Stimulated activated naive CD8-positive, alpha-beta T cell treated with anti-CD3 and anti-CD28 coated beads, Interleukin-15, amount 100 ng/mL, for 72 hours (primary cell): ENCODE measurements at places on chromosomes 2 and 18.

- peak; percentile 15 for DNase-seq
Measured at GRCh38 chr18:36572135-36572856, 256.5 kb downstream of the TPGS2 start.

GRCh38 chr2:184923751-184924150 lies 325.4 kb downstream of the ZNF804A start:
- no peak for DNase-seq

- no peak for DNase-seq
Measured at GRCh38 chr18:75173125-75173432, 35.9 kb downstream of the PTGR3 start.

- DNase-seq: no peak
Measured at GRCh38 chr2:141611176-141611571, 519.6 kb downstream of the LRP1B start.

DNA sequence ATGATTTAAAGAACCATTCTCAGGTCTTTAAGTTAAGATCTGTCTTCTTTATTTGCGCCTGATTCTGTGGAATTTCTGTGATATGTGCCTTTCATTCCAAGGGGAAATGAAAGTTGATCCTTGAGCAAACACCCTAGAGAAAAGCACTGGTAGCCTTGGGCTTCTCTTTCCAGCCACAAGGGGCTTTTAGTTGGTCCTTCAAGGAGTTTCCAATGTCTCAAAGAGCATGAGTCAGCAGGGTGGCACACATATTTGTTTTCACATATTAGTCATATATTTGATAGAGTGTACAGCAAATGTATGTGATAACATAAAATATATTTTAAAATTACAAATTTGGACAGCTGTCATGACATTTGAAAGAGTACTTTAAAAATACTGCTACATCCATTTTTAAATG lies 339.5 kb downstream of the TXNL1 start:
- no peak for DNase-seq

DNA sequence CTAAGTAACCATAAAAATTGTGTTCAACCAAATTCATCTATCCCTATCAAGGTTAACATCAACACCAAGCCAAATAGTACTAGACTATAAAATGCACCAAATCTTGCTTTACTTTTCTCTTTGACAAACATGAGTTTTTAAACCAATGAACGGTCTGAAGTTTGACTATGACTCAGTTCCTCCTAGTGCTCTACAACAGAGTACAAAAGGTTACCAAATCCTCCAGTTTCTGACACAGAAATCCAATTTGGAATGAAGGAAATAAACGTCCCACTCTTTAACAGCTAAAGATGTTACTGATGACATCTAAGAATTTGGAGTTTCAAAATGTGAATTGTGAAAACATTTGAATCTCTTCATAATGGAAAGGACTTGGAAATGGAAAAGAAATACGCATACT lies 11.8 kb upstream of the ACVR1 start:
- no peak for DNase-seq

GRCh38 chr2:112087346-112088020 lies 32.4 kb downstream of the TMEM87B start:
- DNase-seq: no peak

DNA sequence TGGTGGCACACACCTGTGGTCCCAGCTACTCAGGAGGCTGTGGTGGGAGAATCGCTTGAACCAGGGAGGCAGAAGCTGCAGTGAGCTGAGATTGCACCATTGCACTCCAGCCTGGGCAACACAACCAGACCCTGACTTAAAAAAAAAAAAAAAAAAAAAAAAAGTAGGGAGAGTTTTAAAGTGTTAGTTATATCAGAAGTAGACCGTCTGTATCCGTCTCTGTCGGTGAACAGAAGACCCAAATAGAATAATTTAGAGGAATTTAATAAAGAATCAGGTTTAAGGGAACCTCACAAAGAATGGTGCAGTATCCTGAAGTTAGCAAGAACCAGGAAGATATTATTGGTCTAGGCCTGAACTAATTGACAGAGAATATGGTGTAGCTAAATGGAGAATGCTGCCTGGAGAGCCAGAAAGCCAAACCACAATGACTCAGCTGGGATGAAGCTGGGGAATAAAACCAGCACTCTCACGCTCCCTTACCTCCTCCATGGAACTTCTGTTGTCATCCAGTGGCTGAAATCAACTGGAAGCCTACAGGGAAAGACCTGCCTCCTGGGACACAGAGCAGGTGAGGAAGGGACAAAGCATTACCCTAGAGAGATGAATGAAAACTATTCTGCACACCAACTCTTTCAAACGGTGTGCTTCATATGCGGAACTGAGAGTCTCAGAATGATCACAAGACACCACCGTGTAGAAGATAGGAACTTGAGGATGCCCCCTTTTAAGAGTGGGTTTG lies 39.1 kb upstream of the PLEKHM3 start:
- DNase-seq: no peak

GRCh38 chr2:217444932-217445331 lies 557.9 kb downstream of the TNS1 start:
- DNase-seq: no peak

GRCh38 chr2:150204451-150204850 lies 283.0 kb downstream of the RND3 start:
- no peak for DNase-seq

- no peak for DNase-seq
Measured at GRCh38 chr2:170214309-170214948, 36.5 kb downstream of the MYO3B start.

DNA sequence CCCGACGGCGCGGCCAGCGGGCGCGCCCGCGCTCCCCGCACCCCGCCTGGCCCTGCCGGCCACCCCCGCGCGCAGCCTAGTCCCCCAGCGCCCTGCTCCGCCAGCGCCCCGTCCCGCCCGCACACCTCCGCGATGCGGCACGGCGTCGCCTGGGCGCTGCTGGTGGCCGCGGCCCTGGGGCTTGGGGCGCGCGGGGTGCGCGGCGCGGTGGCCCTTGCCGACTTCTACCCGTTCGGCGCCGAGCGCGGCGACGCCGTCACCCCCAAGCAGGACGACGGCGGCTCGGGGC lies 232 bp downstream of the SNED1 start:
- DNase-seq: no peak

GRCh38 chr2:44531289-44531688 lies 169.5 kb downstream of the CAMKMT start:
- no peak for DNase-seq

GRCh38 chr18:48007955-48008701 lies 77.7 kb upstream of the SMAD2 start:
- peak; percentile 39 for DNase-seq

DNA sequence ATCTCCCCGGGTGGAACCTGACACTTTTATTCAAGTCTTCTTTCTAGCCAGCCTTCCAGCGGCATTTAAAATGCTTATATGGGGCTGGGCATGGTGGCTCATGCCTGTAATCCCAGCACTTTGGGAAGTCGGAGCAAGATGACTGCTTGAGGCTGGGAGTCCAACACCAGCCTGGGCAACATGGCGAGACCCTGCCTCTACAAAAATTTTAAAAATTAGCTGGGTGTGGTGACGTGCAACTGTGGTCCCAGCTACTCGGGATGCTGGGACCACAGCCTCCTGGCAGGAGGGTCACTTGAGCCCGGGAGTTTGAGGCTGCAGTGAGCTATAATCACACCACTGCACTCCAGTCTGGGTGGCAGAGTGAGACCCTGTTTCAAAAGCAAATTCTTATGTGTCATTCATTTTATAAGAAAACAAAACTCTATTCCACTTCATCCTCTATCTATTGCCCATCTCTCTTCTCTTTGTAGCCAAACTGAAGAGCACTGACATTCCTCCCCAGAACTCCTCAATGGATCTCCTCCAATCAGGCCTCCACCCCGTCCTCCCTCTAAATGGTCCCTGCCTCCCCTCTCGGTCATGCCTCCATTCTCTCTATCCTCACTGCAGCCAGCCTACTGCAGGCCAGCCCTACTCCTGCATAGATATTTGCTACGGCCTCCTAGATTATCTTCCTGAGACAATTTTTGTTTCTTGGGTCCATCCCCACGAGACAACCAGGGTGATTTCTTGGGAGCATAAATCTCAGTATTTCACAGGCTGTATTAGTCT lies 18.0 kb upstream of the RHOB start:
- DNase-seq: no peak

- DNase-seq: no peak
Measured at GRCh38 chr2:149161481-149162225, 123.2 kb downstream of the LYPD6B start.

DNA sequence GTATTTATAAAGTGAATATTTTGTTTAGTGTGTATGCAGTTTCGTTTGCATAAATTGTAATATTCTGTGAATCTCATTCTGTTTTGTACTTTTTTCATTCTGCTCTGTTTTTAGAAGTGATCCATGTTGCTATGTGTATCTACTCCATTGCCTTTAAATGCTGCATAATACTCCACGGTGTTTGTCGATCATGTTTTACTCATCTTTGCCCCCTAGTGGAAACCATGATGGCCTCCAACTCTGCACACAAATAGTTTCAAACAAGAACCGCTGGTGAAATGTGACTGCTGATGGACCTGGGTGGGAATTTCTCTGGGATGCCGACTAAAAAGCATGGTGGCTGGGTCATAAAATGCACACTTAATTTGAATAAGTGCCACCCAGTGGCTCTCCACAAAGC lies 32.0 kb upstream of the SKOR2 start:
- DNase-seq: no peak

DNA sequence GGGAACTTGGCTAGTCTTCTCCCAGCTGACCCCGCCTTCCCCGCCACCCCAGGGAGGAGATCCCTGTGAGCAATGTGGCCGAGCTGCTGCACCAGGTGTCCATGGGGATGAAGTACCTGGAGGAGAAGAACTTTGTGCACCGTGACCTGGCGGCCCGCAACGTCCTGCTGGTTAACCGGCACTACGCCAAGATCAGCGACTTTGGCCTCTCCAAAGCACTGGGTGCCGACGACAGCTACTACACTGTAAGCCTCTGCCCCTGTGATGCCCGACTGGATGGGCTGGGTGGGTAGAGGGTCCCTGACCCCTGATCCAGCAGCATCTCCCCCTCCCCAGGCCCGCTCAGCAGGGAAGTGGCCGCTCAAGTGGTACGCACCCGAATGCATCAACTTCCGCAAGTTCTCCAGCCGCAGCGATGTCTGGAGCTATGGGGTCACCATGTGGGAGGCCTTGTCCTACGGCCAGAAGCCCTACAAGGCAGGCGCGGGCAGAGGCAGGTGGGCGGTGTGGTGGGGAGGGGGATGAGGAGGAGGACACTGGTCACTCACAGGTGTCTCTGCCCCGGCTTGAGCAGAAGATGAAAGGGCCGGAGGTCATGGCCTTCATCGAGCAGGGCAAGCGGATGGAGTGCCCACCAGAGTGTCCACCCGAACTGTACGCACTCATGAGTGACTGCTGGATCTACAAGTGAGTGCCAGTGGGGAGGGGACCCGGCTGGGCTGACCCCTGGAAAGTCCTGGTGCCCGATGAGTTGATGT lies 24.2 kb downstream of the ZAP70 start:
- DNase-seq: no peak

DNA sequence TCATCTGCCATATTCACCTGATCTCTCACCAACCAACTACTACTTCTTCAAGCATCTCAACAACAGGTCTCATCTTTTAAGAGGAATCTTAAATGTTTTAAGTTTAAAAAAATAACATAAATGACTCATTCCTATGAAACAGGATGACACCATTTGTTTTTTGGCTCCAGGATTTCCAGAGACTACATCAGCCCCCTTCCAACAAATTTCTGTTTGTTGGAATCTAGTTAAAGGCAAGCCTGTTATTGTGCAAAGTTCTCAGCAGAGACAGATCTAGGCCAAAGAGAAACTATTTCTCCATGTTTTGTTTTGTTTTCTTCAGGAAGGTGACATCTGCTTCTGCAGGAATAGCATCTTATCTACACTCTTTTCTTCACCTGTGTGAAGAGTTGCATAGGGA lies 204.8 kb upstream of the SH3BP4 start:
- no peak for DNase-seq
